ENCODE measurements at places on chromosomes 2 and 18.

- H3K27ac ChIP-seq: peak overlapping the region; percentile 88
- peak overlapping the region; percentile 94 for H3K4me3 ChIP-seq
- H3K27me3 ChIP-seq: no peaks in the 10 kb centered on the region
- peaks cover 41% of the 10 kb centered on the region for H3K36me3 ChIP-seq
- DNase-seq: no peak
Observed at GRCh38 chr2:61535449-61535848, 2.7 kb downstream of the XPO1 start.

- no peak overlapping the region for H3K27ac ChIP-seq
- no peaks in the 10 kb centered on the region for H3K36me3 ChIP-seq
- no peak overlapping the region for H3K4me3 ChIP-seq
- no peaks in the 10 kb centered on the region for H3K27me3 ChIP-seq
Observed at GRCh38 chr18:26510337-26510736, 38.0 kb downstream of the KCTD1 start.

- no peaks in the 10 kb centered on the region for H3K36me3 ChIP-seq
- no peaks in the 10 kb centered on the region for H3K27me3 ChIP-seq
- H3K4me3 ChIP-seq: no peak overlapping the region
- peaks cover 27% of the 10 kb centered on the region for H3K4me1 ChIP-seq
Observed at GRCh38 chr2:102256276-102256675, 55.1 kb upstream of the IL1RL1 start.

DNA sequence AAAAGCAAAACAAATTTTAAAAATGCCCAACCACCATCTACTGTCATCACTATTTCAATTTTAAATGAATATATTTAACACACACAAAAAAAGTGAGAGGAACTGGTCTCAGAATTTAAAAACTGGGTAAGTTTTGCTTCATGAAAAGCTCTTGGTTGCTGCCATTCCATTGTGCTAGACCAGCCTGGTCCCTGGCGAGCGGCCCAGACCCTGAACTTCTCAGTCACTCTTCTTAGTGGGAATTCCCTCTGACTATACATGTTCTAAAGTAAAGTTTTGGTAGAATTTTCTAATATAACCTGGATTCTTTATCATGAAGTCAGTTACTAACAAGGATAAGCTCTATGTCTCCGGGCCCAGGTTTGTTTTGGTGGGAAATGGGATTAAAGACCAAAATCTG is 34.8 kb upstream of the TMEM177 start:
- H3K4me3 ChIP-seq: no peak overlapping the region
- no peak for DNase-seq
- H3K4me1 ChIP-seq: peaks cover 18% of the 10 kb centered on the region
- H3K27ac ChIP-seq: no peak overlapping the region
- H3K36me3 ChIP-seq: no peaks in the 10 kb centered on the region

DNA sequence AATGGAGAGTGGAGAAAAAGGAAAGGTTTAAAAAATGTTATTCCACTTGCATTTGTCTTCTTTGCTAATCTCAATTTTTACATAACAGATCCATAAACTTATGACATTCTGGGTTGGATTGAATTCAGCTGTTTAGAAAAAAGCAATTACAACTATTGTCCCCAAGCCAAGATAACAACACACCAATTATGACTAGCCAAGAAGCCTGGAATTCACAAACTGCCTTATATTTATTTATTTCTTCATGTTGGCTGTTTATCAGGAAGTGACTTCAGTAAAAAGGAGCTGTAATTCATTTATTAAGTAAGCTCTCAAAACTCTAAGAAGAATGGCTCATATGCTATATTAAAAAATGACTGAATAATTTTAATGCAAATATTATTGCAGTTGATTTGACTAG is 137.4 kb downstream of the CALCRL start:
- no peaks in the 10 kb centered on the region for H3K27me3 ChIP-seq
- H3K4me3 ChIP-seq: no peak overlapping the region
- H3K4me1 ChIP-seq: no peaks in the 10 kb centered on the region
- no peak for DNase-seq
- H3K27ac ChIP-seq: no peak overlapping the region
- no peaks in the 10 kb centered on the region for H3K36me3 ChIP-seq

DNA sequence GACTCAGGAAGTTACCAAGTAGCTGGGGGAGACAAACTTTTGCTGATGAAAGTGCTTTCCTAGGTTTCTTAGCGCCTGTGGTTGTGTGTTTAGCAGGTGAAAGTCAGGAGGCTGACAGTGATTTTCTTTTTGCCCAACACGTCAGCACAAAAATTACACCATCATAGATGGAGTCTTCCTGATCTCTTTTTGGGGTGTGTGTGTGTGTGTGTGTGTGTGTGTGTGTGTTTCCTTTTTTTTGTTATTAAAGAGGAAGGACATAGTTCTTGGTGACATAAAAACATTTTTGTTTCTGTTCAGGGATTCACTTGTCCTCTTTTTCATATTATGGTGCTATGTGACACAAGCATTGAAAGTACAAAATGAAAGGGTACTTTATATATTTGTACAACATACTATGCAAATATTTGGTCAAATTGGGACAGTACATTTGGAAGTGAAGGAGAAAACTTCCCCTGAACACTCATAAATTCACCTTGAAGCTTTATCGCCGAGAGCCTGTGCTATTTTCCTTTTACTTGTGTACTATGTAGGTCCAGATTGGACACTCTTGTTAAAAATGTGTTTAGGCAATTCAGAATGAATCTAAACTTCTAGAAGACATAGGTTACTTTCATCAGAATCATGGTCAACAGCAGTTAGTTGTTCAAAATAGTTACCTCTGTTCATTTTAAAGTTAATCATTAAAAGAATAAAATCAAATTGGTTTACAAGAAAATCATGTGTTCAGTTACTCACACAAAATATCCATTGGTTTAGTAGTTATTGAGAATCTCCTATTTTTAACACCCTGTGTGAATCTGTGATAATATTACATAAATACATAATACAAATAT is 491.9 kb downstream of the IRS1 start:
- DNase-seq: no peak
- H3K27ac ChIP-seq: no peak overlapping the region
- no peaks in the 10 kb centered on the region for H3K27me3 ChIP-seq
- no peaks in the 10 kb centered on the region for H3K4me1 ChIP-seq

- no peak overlapping the region for H3K27ac ChIP-seq
- no peaks in the 10 kb centered on the region for H3K36me3 ChIP-seq
- no peaks in the 10 kb centered on the region for H3K27me3 ChIP-seq
- DNase-seq: no peak
- H3K4me3 ChIP-seq: no peak overlapping the region
- no peaks in the 10 kb centered on the region for H3K4me1 ChIP-seq
Observed at GRCh38 chr18:60069145-60069544, 169.3 kb downstream of the PMAIP1 start.

- DNase-seq: no peak
- no peaks in the 10 kb centered on the region for H3K27me3 ChIP-seq
- H3K27ac ChIP-seq: no peak overlapping the region
- H3K4me1 ChIP-seq: peaks cover 17% of the 10 kb centered on the region
- H3K36me3 ChIP-seq: no peaks in the 10 kb centered on the region
Observed at GRCh38 chr2:199452260-199452990, 5.3 kb downstream of the SATB2 start.

DNA sequence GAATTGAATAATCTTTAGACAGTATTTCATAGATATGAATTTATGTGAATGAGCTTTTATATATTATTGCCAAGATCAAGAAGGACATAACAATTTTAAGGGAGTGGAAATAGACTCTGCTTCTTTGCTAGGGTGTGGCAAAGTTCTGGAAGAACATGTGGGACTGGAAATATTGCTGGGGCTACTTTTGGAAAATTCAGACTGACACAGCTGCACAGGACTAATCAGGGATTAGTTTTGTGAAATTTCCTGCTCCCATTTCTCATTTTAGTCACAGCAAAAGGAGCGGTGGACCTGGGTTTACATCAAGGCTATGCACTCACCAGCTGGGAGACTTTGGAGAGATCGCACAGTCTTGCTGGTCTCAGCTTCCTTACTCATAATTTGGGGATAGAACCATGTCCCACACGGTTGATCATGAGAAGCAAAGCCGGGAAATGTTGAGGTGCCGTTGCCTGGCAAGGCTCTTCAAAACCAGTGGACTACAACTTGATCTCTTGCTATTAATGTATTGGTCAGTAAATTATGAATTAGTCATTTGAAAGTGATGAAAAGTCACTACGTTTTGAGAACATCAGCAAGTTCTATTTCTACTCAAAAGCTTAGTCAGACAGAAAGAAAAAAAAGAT is 42.4 kb downstream of the IL1RL2 start:
- H3K4me1 ChIP-seq: peaks cover 28% of the 10 kb centered on the region
- H3K27ac ChIP-seq: no peak overlapping the region
- H3K4me3 ChIP-seq: no peak overlapping the region

DNA sequence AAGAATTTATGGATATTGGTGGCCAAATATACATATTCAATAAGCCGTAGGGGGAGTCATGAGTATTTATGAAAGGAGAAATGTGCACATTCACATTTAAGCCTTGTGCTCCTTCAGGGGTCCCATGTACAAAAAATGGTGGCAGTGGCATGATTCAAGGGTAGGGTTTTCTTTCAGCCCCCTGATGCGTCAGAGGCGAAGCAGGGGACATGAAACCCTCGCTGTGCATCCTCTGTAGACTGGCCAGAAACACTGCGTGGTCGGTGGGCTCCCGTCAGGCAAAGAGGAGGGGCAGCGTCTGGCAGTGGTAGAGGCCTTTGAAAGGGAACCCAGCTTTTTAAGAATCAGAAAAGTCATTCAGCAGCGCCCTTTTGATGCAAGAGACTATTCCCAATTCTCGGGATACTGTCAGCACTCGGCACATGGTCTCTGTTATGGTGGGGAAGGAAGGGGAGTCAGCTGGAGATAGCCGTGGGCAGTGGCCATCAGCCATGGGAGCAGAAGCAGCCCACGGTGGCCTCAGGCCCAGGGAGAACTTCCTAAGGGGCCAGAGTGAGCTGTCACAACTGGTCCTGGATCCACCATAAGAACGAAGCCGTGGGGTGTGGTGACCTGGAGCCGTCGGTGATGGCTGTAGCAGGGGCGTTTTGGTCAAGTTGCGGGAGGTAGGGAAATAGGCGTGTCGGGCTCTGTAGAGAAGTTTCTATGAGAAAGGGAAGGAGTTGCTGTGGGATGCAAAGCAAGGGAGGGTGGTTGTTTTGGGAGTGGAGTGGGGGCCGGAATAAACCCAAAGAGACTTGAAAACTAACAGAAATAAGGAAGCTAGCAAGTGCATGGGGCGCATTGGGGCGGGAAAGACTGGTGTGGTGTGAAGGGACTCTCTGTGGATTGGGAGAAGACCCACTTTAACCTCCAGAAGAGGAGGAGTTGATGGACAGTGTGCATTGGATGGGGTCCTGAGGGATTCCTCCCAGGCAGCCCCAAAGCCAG is 95.6 kb downstream of the SH3BP4 start:
- H3K27me3 ChIP-seq: no peaks in the 10 kb centered on the region
- H3K36me3 ChIP-seq: peaks cover 56% of the 10 kb centered on the region
- no peak for DNase-seq
- no peak overlapping the region for H3K4me3 ChIP-seq

DNA sequence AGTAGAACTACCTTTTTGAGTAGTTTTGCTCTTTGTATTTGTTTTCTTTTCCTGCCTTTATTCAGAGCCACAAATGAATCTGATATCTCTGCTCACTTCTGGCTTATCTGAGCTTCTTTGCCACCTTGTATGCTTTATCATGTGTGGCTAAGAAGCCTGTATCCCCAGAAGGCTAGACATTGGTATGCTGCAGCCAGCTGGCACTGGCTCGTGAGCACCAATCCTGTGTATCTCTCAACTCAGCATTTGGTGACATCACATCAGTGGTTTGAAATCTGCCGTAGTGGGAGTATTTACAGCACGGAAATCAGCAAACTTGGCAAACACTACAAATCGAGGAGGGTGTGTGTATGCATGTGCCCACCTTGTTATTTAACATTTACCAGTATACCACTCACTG is 183.7 kb upstream of the LHCGR start:
- H3K4me1 ChIP-seq: no peaks in the 10 kb centered on the region
- DNase-seq: no peak
- no peak overlapping the region for H3K4me3 ChIP-seq
- H3K27ac ChIP-seq: no peak overlapping the region
- H3K27me3 ChIP-seq: peaks cover 33% of the 10 kb centered on the region

DNA sequence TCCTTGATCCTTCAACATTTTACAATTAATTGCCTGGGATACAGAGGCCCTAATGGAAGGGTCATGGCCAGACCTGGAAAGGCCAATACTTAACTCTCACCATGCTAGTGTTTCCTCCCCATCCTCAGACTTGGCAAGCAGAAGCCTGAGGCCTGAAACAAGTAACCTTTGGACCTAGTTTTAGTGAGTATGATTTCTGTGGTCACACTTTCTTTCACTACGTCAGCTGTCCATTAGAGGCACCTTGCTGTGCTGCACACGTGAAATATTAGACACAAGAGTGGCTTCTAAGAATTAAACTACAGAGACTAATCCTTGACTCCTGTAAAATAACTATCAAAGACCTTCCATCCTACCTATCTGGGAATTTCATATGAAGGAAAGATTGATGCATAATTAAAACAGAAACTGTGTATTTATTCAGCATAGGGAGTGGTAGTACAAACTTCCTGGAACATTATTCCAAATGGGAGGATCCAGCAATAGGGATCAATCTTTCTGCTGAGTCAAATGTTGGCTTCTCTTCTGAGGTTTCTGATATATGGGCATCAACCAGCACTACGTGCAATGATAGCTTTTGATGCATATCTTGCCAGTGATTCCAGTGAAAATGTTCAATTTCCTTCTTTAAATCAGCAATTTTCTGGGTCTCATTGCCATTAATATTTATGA is 249.7 kb downstream of the IKZF2 start:
- peaks cover 38% of the 10 kb centered on the region for H3K4me1 ChIP-seq
- no peak overlapping the region for H3K4me3 ChIP-seq
- no peak overlapping the region for H3K27ac ChIP-seq

DNA sequence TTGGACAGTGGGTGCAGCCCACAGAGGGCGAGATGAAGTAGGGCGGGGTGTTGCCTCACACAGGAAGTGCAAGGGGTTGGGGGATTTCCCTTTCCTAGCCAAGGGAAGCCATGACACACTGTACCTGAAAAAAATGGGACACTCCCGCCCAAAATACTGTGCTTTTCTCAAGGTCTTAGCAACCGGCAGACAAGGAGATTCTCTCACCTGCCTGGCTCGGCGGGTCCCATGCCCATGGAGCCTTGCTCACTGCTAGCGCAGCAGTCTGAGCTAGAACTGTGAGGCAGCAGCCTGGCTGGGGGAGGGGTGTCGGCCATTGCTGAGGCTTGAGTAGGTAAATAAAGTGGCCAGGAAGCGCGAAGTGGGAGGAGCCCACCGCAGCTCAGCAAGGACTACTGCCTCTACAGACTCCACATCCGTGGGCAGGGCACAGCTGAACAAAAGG is 244.7 kb downstream of the NBAS start:
- H3K4me3 ChIP-seq: no peak overlapping the region
- H3K27ac ChIP-seq: no peak overlapping the region
- DNase-seq: no peak
- H3K27me3 ChIP-seq: no peaks in the 10 kb centered on the region
- H3K4me1 ChIP-seq: no peaks in the 10 kb centered on the region

GRCh38 chr2:219002395-219003266 is 9.4 kb upstream of the CRYBA2 start:
- no peak overlapping the region for H3K27ac ChIP-seq
- peaks cover 19% of the 10 kb centered on the region for H3K27me3 ChIP-seq
- H3K36me3 ChIP-seq: no peaks in the 10 kb centered on the region
- H3K4me3 ChIP-seq: peak overlapping the region; percentile 55
- 0 out of 2 replicates have a peak, but pooled peaks cover 5% of the 10 kb centered on the region for H3K4me1 ChIP-seq
